ENCODE measurements at places on chromosomes 6 and 20.

DNA sequence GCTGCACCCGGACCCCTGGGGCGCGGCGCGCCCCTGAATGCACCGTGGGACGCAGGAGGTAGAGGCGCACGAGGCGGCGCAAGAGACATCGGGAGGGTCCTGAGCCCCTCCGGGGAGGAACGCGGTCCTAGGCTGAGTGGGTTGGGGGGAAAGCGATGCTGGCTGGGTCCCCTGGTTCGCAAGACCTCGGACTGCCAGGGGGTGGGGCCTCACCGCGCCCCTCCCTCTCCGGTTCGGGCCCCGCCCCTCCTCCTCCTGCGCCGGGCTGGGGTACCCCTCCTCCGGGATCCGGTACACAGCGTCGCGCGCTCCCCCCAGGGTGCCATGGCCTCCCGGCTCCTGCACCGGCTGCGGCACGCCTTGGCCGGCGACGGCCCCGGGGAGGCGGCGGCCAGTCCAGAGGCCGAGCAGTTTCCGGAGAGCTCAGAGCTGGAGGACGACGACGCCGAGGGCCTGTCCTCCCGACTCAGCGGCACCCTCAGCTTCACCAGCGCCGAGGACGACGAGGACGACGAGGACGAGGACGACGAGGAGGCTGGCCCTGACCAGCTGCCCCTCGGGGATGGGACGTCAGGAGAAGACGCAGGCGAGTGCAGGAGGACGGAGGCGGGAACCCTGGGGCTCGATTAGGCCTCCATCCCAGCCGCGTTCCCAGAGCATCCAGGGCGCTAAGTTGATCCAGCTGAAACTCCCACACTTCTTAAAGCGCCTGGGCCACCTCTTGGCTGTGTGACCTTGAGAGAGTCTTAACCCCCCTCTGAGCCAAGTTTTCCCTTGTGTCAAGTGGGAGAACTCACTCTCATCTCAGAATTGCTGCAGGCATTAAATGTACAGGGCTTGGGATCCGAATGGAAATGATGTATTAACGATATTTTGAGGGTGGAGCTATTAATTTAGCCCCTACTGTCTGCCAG lies 541 bp downstream of the SNX21 start:
- DNase-seq, result peak; percentile 46

- DNase-seq, result no peak
Measured at GRCh38 chr20:1924910-1925861, 30.0 kb downstream of the SIRPA start.

DNA sequence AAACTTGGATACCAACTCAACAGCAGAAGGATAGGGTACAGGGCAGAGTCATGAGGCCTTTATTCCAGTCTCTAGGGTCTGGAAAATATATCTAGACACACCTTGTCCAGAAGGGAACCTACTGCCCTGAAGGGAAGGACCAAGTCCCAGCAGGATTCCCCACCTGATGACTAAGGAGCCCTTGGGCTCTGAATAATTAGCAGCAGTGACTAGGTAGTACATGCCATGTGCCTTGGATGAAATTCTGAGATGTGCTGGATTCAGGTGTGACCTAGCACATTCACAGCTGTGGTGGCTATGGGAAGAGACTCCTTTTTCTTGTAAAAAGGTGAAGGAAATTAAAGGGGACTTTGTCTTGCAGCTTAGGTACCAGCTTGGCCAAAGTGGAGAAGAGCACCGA lies 364.3 kb upstream of the PTCHD4 start:
- no peak for DNase-seq

DNA sequence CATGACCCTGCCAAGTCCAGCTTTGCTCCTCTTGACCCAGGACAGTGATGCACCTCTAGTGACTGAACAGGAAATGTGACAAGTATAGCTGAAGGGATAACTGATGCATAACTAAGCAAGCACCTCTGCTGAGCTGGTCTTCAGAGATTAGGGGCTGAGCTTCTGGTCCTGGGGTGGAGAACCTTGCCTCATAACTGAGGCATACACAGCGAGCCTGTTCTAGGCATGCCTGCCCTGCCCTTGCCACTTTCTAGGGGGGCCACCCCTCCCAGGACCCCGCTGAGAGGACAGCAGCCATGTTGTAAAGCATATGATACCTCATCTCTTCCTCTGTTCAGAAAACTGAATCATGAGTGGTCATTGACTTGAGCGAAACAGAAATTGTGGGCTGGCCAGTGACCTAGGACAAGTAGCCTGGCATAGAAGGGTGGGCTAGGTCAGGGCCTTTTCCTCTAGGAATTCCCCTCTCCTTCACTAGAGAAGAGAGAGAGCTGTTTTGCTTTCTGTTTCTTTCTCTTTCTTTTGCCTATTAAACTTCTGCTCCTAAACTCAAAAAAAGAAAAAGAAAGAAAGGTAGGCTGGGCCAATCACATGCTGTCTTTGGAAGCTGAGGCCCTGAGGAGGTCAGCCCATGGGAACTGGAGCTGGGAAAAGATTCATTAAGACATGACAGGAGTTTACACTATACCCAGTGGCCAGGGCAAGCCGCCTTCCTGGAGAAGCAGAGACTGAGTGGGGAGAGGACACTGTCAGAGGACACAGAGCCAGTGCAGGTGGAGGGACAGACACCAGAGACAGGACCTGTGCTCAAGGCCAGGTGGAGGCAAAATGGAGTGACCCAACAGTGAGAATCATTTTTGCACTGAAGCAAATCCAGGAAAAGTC lies 23.1 kb downstream of the ALDH5A1 start:
- no peak for DNase-seq

DNA sequence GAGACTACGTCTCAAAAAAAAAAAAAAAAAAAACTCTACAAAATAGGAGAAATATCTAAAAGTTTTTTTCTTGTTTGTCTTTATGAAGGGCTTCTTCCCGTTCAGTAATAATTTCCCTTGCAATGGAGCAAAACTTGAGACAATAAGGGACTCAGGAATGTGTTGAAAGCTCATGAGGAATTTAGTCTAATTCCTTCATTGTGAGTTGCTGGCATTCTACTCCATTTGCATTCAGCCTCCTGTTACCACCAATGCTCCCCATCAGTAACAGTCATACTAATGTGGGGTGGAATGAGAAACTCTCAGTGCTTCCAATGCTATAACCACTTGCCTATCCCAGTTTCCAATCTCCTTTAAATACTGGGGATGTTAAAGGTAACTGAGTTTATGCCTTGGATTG lies 576.7 kb upstream of the AGPAT4 start:
- DNase-seq, result no peak

DNA sequence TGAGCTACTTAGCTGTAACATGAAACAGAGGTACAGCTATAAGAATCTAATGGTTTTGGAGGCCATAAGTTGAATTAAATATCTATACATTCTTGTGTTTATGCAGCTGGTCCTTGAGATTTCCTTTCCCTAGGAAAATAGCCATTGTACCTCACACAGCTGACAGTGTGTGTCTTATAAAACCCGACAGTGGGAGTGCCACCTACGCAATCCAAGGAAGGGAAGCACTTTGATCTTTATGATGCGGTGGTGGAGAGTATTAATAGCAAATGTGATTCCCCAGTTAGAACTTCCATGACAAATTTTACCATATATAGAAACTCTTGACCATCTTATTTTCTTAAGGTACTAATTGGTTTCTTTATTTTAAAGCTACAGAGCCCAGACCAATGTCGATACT lies 149.5 kb downstream of the TMEM200A start:
- no peak for DNase-seq

- no peak for DNase-seq
Measured at GRCh38 chr6:68726992-68727391, 91.9 kb downstream of the ADGRB3 start.

DNA sequence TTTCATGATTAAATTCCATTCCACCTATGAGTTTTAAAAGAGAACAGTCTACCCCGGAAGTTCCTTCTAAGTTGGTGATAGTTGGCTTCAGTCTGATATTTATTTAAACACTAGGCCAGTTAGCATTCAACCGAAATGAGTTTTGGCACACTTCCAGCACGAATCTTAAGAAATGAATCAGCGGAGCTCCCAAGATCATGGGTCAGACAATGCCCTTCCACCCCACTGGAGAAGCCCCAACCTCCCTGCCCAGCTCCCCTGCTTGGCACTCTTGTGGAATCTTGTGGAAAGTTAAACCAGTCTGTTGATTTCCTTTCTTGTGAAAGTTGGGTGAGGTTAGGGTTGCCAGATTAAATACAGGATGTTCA lies 64.3 kb downstream of the MKKS start:
- no peak for DNase-seq

DNA sequence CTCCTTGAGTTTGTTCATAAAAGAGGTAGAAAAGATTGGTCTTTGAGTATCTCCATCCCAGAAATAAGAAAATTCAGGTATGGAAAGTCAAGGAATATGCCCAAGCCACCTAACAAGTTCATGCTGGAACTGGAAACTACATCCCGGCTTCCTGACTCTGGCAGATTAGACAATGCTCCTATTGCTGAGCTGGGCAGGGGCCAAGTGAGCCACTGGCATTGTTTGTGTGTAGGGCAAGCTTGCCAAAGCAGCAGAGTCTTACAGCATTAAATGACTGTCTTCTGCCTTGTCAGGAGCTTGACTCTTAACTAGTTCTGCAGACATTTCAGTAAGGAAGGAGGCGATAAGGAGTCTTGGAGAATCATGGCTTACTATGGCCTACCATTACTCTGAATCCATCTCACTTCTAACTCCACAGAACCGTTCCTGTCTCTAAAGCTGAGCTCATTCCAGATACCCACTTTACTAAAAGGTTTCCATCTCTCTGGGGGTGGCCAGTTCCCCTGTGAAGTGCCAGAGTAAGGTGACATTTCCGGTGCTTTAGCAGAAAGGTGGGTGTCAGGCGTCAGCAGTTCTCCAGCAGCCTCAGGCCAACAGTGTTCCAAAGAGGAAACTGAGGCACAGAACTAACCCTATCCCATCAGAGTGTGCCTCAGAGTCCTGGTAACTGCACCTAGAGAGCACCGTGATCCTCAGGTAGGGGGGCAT lies 30.1 kb downstream of the PRDM1 start:
- no peak for DNase-seq

- no peak for DNase-seq
Measured at GRCh38 chr6:142757852-142758628, 186.9 kb downstream of the HIVEP2 start.

- DNase-seq, result no peak
Measured at GRCh38 chr6:124888581-124889371, 73.5 kb upstream of the RNF217 start.

- DNase-seq, result no peak
Measured at GRCh38 chr6:133804265-133804664, 84.6 kb upstream of the TCF21 start.

DNA sequence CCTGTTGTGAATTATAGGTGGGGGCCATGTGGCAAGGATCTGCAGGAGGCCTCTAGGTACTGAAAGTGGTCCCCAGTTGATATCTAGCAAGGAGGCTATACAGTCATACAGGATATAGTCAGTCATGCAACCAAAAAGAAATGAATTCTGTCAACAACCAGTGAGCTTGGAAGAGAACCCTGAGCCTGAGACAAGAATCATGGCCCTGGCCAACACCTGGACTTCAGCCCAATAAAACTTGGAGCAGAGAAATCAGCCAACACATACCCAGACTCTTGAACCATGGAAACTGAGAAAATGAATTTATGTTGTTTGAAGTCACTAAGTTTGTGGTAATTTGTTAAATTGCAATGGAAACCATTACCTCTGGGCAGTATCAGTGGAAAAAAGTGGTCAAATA lies 370.2 kb downstream of the KIF16B start:
- DNase-seq, result no peak

DNA sequence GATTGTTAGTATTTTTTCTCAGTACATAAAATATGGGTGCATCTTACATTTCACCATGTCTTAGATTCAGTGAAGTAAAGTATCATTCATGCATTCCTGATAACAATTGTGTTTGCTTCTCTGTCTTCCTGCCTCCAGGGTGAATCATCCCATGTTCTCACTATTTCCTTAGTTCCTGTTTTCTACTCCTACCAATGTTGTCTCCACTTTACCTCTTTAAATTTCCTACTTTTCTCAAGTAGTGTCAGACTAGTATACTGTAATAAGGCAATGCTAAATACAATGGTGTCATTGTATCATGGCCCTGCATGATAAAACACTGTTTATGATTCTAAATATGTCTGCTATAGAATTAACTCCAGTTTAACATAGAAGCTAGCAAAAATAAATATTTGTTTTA lies 37.4 kb upstream of the GABRR1 start:
- no peak for DNase-seq

DNA sequence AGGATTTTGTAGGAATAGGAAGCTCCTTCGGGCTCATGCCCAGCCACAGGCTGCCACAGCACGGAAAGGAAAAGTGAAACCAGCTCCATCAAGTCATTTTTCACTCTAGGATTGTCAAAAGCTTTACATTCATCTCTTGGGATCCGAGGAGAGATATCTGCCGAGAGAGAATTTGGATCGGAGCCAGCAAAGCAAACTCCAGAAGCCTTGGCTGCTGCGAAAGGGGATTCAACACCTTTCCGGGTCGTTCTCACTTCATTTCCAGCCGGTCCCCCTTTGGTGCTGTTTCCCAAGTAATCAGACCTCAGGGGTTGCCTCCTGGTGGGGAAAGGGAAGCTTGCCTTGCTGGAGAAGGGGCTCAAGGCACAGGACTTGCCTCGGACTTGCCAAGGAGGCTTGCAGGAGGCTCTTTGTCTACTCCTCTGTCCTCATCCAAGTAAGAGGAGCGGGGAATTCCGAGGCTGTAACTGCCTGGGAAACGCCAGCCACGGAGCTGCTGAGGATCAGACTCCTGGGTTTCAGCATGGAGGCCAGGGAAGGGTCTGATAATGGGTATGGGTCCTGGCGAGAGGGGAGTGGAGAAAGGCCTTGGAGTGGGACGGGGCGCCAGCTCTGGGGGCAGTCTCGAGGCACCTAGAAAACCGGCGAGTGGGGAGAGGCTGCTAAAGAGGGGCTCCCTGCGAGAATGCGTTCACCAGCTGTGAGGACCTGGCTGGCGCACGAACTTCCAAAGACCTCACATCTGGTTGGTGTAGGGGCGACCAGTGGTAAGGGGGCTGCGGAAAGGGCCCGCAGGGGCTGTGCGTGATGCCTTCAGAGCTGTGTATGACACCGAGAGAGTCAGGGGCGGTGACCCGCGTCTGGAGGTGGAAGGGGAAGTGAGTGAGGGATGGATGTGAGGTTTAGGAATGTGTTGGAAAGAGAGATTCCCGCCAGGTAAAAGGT lies 702 bp downstream of the ETV7 start:
- peak; percentile 16 for DNase-seq

- DNase-seq, result peak; percentile 65
Measured at GRCh38 chr6:15948930-15949900, 179.7 kb upstream of the MYLIP start.

GRCh38 chr6:34901930-34902329 lies 12.9 kb downstream of the ANKS1A start:
- DNase-seq, result no peak

GRCh38 chr6:35007016-35007415 lies 118.0 kb downstream of the ANKS1A start:
- DNase-seq, result no peak

DNA sequence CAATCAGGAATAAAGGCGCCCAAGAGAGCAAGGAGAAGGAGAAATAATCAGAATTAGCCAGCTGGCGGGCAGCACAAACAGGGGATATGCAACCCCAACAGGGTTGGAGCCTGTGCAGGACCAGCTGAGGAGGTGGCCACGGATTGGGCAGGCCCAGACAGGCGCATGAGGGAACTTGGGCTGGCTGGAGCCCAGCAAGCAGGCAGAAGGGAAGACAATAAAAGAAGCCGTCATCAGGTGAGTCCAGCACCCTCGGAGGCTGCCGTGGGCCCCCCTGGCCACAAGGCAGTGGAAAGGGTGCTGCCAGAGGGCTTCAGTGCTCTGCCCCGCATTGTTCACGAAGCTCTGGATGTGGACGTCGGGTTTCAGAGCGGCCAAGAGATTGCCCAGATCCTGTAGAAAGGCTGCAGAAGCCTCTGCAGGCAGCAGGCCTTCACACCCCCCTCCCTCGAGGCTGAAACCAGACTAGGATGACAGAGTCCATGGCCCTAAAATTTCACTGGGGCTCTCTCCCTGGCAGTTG lies 28.4 kb upstream of the MAFB start:
- DNase-seq, result no peak
